NCI-H1092 (cell line): ENCODE measurements at places on chromosomes 12 and 14.

- no peak for DNase-seq
These were observed 174.2 kb upstream of the ATP2B1 start for GRCh38 chr12:89882792-89883191.

DNA sequence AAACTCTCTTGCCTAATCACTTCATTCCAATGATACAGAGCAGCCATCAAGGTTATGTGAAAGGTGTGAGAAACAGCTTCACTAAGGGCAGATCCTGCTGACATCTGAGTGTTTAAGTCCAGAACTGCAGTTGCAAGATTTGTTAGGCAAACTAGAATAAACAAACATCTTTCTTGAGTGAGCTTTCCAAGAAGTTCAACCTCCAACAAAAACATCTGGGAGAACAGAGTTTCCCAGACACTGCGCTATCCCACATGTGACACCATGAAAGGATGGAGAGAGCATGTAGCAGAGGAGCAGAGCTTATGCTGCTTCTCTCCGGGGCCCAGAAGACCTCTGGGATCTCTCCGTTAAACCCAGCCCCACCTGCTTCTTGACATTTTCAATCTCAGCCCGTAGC lies 5.6 kb downstream of the KRT76 start:
- no peak for DNase-seq

DNA sequence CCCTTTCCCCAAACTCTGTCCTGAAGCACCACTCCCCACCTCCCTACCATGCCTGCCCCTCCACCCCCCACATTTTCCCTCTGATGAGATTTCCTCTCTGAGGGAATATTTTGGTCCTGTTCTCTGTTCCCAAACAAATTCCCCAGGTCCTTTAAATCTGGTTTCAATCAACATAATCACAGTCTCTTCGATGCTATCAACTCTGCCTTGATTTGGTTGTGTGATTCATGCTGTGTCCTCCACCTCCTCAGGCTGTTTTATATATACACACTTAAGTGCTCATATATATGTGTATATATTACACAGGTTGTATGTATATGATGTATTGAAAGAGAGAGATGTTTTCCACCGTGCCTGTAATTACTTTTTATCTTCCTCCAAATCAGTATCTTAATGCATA lies 36.0 kb downstream of the NTF3 start:
- no peak for DNase-seq

DNA sequence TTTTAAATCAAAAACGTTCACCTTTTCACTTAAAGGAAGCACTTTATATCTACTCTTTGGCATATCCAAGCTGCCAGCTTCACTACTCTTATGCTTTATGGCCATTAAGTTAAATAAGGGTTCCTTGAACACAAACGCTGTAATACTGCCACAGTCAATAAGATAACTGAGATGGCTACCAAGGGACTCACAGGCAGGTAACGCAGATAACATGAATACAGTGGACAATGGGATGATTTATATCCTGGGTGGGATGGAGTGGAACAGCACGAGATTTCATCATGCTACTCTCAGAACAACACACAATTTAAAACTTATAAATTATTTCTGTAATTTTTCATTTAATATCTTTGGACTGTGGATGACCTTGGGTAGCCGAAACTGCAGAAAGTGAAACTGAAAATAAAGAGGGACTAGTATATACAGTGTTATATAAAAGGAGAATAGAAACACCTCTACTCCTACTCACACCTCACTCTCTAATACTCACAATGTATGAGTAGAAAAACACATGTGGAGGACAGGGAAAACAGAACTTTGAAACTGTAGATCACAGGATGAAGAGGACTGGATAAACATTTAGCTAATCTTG lies 367.3 kb downstream of the C12orf50 start:
- DNase-seq: no peak

- no peak for DNase-seq
These were observed 643.8 kb upstream of the ALG10B start for GRCh38 chr12:37672655-37673260.

GRCh38 chr14:60647081-60647836 lies 2.0 kb downstream of the SIX1 start:
- DNase-seq: no peak

GRCh38 chr12:8038659-8039114 lies 6.2 kb downstream of the FOXJ2 start:
- DNase-seq: peak; percentile 62

- no peak for DNase-seq
These were observed 252.5 kb downstream of the TMEM132C start for GRCh38 chr12:128519426-128519825.

GRCh38 chr14:90574188-90575131 lies 177.6 kb downstream of the CALM1 start:
- DNase-seq: peak; percentile 59

GRCh38 chr14:56733396-56733795 lies 76.9 kb downstream of the OTX2 start:
- no peak for DNase-seq

DNA sequence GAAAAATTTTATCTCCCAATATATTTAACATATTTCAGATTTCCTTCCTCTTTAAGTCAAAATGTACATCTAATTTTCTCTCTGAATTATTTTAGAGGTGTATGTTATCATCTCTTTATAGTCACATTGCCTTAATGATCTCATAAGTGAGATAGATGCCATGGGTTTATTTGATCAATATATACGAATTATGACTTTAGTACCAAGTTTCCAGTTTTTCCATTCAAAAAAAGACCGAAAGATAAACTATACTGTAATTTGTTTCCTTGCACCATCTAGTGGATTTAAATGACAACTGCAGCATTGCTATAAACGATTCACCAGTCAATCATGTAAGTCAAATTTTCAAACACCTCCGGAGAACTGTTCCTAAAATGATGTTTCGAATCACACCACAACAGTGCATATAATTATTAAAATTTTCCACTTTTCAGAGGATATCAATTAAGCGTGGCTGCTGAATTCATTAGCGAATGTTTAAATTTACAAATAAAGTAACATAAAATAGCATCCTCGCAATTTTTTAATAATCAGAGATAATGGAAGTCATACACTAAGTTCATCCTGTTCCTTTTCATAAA lies 419 bp upstream of the ATXN7L3B start:
- peak; percentile 37 for DNase-seq

GRCh38 chr12:130793554-130793849 lies 45.5 kb downstream of the STX2 start:
- no peak for DNase-seq

GRCh38 chr12:64801381-64801780 lies 23.1 kb upstream of the TBC1D30 start:
- DNase-seq: no peak

- no peak for DNase-seq
These were observed 39.8 kb downstream of the SAMD4A start for GRCh38 chr14:54606631-54607133.

GRCh38 chr12:78636231-78636855 lies 228.2 kb upstream of the SYT1 start:
- no peak for DNase-seq

- DNase-seq: no peak
These were observed 11.3 kb downstream of the RARG start for GRCh38 chr12:53220694-53221202.

DNA sequence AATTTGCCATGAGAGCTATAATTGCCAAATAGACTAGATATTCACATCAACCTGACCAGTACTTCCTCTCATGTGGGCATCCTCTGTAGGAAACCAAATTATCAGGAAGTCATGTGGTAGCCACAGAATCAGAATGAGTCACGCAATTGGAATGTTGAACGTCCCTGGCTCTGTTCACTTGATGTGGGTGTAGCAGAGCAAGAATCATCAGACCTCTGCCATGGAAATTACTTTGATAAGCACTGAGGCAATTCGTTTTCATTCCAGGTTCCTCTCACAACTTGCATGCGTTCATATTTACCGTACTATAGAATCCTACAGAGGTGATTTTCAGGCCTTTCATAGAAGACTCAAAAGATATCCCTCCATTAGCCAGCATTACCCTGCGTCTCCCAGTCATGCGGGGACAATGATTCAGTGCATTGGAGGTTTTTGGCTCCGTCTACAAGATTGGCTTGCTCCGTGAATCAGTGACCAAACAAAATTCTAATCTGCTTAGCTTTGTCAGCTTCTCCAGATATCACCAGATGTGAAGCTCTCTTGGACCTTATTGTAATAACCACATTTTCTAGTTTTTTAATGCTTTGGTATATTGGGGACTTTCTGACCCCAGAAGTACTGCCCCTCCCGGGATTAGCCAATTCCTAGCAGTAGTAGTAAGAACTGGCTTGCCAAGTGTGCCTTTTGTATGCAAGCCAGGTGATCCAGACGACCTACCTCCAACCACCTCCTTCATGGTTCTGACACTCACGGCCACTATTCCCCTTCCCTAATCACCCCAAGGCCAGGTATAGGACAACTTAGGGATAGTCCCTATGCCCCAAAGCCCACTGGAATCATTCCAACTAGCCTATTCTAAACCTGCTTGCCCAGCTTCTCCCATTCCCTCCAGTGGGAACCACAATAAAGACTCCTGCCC lies 133.4 kb downstream of the KICS2 start:
- no peak for DNase-seq

GRCh38 chr12:30847259-30847658 lies 79.3 kb upstream of the TSPAN11 start:
- DNase-seq: peak; percentile 60

- DNase-seq: no peak
These were observed 335.1 kb downstream of the ACSS3 start for GRCh38 chr12:81412940-81413339.

DNA sequence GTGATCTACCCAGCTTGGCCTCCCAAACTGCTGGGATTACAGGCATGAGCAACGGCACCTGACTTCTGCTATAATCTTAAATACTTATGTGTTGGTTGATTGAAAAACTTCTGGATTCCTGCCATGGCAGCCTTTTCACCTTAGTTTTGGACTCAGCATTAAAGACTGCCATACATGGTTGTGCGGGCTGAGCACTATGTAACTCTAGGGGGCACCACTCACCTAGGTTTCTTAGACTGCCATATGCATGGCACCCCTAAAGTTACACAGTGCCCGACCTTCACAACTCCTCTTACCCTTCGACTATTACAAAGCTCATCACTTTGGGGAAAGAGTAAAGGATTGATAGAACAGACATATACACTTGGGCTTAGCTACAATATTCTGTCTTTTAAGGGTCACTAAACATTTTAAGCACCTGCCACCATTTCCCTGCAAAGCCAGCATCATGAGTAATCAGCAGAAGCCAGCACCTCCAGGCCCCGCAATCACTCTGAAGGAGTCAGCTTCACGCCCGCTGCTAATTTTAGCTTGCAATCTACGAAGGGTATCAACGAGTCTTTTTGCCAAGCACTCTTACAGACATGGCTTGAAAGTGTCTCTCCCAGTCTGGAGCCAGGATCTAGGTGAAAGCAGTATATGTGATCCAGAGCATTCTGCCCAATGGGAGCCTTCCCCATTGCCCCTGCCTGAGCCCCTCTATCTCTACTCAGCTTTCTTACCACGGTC lies 59.8 kb downstream of the SUDS3 start:
- no peak for DNase-seq

- no peak for DNase-seq
These were observed 6.7 kb upstream of the HOXC6 start for GRCh38 chr12:54021432-54022013.

DNA sequence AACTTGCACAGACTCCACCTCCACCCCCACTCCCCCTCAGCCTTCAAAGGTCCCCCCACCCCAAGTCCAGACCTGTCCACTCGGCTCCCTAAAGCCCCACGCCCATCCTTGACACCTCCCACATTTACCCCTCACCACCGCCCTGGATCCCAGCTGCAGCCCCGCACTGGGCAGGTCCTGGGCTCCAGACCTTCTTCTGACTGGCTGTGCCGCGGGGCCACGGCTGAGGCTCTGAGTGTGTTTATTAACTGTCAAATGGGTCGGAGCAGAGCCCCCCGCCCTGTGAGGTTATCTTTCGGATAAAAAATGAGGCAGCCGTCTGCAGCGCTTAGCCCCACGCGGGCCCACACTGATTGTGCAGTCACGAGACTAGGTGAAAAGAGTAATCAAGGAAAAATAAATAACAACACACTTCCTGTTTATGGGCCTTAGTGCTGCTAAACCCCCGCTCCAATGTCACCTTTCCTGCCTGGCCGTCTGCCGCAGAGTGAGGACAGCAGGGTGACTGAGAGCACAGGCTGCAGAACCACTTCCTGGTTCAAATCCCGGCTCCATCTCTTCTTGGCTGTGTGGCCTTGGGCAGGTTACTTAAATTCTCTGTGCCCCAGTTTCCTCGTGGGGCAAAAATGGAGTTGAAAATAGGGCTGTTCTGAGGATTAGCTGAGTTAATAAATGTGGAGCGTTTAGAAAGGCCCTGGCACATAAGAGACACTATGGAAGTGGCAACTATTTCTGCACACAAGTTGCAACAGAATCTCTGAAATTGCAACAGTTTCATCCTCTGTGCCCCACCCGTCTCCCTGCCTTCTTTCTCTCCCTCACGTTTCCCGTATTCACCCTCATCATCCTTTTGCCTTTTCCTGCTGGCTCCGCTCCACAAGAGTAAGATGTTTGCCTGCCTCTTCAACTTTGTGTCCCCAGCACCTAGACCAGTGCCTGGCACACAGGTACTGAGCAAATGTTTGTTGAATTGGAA lies 9.4 kb downstream of the SETD1B start:
- no peak for DNase-seq

DNA sequence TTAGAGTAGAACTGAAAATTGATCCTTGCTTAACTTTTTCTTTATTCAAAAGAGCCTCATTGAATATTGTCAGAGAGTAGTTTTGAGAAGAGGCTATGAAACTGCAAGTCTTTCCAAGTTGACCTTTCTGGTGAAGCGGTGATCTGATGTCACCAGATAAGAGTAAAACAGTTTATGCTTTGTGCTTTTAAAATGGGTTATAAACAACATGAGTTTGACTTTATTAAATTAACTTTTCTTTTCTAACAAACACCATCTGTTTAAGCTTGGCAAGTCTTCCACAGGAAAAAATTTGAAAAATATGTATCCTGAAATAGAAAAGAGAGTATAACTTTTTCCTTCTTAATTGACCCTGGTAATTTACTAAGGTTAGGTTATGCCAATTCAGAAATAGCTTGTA lies 408.7 kb upstream of the NOVA1 start:
- no peak for DNase-seq

GRCh38 chr14:64549791-64550620 lies at the start of gene PPP1R36:
PPP1R36 (plus strand) TSS chr14:64549961; CDS start chr14:64549998, 37 bp downstream.
- DNase-seq: peak; percentile 37

- no peak for DNase-seq
These were observed 12.7 kb downstream of the SERPINA5 start for GRCh38 chr14:94593749-94594431.

GRCh38 chr12:128091101-128091720 lies 175.8 kb upstream of the TMEM132C start:
- peak; percentile 35 for DNase-seq
